ENCODE measurements at places on chromosomes 1 and 21.

DNA sequence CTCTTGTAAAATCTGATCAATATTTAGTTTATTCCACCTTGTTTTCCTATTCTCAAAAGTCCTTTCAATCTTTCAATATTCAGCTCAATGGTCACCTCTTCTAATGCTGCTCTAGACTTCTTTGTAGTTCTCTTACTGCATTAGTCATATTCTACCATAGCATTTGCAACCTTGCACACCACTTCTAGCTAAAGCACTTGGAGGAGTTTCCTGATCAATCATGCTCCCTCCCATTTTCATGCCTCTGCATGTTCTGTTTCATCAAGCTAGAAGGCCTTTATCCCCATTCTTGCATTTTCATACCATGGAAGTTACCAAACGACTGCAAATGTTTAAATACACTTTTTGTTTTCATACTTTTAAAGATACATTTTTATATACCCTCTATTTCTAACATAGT is 72.1 kb downstream of the SLC5A9 start:
- no peak for DNase-seq

- DNase-seq: no peak
These were observed 112.9 kb downstream of the FCRL5 start for GRCh38 chr1:157439302-157439954.

DNA sequence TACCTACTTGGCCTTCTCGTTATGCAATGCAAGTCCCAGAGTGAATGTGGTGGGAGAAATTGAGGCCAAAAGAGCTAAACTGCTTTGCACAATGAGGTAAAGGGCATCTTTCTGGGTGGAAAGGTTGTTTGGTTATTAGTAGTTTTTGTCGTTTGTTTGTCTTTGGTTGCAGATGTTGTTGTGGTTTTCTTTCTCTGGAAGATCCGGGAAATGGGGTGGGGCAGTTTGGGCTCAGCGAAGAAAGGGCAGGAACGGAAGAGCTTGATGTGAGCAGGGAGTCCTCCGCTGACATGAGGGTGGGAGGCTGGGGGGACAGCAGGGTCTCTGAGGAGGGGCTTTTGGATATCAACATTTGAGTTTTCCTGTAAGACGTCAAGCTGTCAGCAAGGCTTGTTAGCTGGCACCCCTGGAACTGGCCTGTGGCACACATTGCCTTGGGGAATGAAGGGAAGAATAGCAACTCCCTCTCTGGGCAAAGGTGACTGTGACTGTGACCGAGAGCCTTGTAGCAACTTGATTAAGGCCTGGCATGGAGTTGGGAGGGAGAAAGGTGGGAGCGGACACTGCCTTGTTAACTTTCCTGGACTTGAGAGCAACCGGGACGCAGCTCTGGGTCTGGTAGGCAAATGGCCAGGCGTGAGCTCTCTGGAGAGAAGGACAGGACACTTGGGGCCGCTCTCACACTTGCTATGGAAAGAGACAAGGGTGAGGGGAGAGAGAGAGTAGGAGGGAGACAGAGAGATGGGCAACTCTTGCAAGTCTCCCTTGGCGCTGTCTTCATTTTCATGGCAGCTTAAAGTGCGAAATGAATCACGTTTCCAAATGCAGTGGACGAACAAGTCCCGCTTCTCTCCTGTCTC is 15.4 kb upstream of the OPRD1 start:
- no peak for DNase-seq

DNA sequence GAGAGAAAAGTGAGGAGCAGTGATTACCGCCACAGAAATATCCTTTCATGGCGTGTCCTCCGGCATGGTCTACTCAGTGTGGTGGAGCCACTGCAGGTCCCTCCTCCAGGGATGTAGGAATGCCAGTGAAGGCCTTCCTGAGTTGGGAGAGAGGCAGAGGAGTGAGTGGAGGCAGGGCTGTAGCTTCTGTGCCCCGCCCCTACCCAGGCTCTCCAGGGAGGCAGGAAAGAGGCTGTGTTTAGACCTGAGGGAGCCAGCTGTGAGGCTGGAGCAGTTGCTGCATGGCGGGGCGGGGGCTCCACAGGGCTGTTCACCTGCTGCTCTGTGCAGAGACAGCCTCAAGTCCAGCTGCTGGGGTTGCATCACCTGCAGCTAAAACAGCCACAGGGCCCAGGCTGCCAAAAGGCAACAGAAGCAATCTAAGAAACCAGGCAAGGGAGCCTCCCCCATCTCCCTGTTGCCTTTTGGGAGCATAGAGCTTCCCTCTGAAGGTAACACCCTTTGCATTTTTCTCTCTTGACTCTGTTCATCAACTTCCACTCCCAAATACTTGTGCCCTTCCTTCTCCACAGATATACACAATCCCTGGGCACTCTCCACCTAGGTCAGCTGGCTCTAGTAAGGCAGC is 801 bp upstream of the ANXA9 start:
- peak; percentile 57 for DNase-seq

- DNase-seq: no peak
These were observed 37.5 kb downstream of the S100B start for GRCh38 chr21:46567348-46567747.

DNA sequence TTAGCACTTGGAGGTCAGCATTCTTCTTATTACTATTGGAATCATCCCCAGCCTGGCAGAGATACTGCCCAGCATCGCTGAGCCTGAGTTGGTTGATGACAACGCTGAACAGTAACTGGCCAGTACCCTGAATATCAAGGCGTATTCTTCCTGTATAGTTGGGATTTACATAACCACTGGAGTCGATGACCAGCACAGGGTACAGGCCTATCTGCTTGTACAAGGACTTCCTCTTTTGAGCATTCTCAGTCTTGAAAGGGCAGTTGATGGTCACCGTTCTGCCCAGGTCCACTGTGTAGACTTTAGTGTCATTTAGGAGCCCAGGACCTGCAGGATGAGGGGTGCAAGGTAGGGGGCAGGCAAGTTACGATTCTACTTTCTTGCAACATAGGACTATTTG is 8.8 kb downstream of the PIGR start:
- DNase-seq: no peak

- DNase-seq: peak; percentile 69
These were observed at the start of gene EXTL1 for GRCh38 chr1:26021647-26022403. EXTL1 (plus strand) TSS chr1:26021775; CDS start chr1:26022647, 872 bp downstream.

DNA sequence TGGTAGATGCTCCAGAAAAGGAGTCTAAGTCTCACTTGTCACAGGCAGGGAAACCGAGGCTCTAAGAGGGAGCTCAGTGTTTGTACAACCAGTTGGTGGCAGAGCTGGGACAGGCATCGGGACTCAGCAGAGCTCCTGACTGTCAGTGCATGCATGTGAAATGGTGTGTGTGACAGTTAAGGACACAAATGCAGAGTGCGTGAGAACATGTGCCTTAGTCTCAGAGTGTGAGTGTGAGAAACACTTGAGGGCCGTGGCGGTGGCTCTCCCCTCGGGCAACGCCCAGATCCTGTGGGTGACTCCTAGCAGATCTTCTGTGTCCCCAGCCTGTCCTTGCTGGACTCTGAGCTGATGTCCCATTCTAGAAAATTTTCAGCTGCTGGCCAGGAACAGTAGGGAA is 362.6 kb downstream of the MATN1 start:
- no peak for DNase-seq

DNA sequence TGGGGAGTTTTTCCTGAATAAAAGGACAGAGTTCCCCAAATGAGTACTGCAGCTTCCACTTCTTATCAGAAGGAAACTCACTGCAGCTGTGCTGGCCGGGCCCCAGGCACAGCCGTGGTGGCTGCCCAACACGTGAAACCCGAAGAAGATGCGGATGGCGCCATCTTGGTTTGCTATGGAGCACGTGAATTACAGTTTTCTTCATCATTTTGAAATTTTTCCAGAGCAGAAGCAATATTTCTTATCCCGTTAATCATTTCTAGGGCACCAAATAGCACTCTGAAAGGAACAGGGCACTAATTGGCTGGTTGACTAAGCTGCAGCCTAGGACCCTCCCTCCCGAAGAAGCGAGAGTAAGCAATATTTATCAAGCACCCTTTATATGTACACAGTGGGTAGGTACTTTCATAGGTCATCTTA is 63.2 kb upstream of the EPS8L3 start:
- no peak for DNase-seq

GRCh38 chr1:15141935-15142539 is 11.5 kb upstream of the TMEM51 start:
- no peak for DNase-seq

- no peak for DNase-seq
These were observed 98.9 kb downstream of the TMEM53 start for GRCh38 chr1:44575396-44575795.

GRCh38 chr1:14270821-14271220 is 327.7 kb upstream of the KAZN start:
- DNase-seq: no peak

DNA sequence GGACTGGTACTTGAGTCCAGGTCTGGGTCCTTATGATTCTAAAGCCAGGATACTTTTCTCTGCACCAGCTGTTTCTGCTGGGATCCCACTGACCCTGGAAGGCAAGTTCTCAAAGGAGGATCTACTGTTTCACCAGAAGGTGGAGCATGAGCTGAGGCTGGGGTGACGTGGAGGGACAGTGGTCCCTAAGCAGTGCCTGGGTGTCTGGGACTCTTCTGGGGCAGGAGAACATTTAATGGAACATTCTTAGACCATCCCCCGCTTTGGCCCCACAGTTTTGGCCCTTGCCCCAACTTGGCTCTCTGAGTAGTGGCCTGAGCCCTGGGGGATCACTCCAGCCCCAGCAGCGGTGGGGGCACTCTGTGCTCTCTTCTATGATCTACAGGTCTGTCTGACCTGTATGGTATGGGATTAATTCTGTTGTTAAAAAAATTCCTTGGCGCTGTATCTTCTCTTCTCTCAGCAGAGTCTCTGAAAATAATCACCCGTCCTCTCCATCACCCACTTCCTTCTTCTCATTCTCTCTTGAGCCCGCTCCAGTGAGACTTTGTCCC is 60.3 kb upstream of the CSF3R start:
- no peak for DNase-seq

DNA sequence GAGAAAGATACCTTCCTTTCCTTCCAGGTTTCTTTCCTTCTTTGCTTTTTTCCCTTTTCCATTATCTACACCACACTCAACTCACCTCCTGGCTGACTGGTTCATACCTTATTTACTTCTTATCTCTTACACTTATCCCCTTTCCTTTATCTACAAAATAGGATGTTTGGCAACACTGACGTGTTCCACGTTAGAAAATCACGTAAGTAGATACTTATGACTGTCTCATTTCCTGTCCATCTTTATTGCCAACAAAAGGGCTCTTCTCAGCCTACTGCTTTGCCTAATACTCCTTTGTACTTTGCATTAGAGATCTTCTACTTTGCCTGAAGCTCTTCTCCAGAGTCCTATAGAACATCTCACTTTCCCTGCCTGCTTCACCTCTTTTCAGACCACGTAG is 25.1 kb downstream of the SYNJ1 start:
- DNase-seq: no peak

DNA sequence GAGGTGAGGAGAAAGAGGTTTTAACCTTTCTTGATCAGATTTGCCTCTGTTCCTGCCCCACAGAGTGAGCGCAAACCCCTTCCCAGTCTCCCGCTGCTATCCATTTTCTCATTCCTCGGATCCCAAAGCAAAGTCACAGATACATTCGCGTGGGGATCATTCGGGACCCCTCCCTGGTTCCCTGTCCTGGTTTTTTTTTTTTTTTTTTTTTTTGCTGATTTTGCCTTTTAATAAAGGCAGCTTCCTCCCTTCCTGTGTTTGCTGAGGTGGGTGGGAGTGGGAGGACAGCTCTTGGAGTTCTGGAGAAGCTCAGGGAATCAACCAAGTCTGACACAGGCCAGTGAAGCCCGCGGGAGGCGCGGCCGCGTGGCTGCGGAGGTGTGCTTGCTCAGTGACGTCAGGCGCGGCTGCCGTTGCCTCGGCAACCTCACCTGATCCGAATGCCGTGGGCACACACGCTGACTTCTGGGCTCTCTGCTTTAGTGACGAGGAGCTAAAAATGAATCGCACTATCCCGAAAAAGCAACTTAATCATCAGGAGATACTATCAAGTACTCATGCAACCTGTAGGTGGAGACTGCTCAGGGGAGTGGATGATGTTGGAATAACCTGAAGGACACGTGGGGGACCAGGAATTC is 106.4 kb downstream of the TBX19 start:
- DNase-seq: peak; percentile 49

GRCh38 chr1:83029916-83030315 is 969.0 kb downstream of the TTLL7 start:
- DNase-seq: no peak

GRCh38 chr1:248783367-248783766 is 27.8 kb upstream of the LYPD8 start:
- no peak for DNase-seq

GRCh38 chr1:156898161-156898566 is 4.6 kb downstream of the PEAR1 start:
- DNase-seq: no peak

- DNase-seq: no peak
These were observed 479.5 kb downstream of the PLPP3 start for GRCh38 chr1:56099766-56100265.

- no peak for DNase-seq
These were observed 1.3 kb upstream of the LAPTM5 start for GRCh38 chr1:30758785-30759380.

GRCh38 chr21:37005548-37006485 is 685 bp upstream of the RIPPLY3 start:
- peak; percentile 36 for DNase-seq

DNA sequence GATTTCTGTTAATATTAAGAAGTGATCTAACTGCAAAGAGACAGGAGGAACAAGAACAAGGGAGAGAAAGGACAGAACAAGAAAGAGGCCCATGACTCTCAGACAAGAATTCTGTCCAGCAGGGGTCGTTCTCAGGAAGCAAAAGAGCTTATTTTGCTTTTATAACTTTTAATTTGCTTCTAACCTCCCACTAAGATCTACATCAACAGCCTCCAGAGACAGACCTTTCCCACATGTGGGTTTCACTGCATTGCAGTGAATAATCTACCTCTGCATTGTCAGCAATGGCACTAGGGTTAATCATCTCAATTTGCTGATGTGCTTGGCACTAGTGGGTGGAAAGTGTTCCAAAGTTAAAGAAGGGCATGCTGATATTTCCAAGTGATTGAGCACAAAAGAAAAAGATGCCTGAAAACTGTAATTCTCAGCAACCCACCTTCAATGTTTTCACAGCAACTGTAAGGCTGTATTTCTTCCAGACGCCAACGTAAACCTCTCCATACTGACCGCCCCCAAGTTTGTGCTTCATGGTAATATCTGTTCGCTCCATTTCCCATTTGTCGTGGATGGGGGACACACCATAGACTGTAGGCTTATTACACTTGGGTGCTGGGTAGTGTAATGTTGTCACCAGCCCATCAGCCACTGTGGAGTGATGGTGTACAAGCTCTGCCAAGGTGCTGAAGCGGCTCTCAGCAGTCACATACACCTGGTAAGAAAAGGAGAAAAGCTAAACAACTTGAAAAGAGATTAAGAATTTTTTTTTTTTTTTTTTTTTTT is 39.5 kb downstream of the TOR3A start:
- DNase-seq: no peak
